ENCODE measurements at places on chromosomes 4 and X. TPM values are rescaled to one million over a fixed set of nuclear protein-coding genes. Genes with fewer than 3 reads are reported as not detected.

The REPS2 gene
- total RNA-seq = 1.6 TPM

The CACNA1F gene
- not detected for total RNA-seq

The SYTL5 gene
- 0.10 TPM for total RNA-seq

The FREM3 gene
- total RNA-seq = under 0.01 TPM

The DSPP gene
- total RNA-seq = not detected

The PDLIM3 gene
- total RNA-seq = 42.5 TPM

The NEXMIF gene
- total RNA-seq = not detected

The TMPRSS11D gene
- total RNA-seq = 0.29 TPM

The SCRG1 gene
- total RNA-seq = not detected

The GABRG1 gene
- total RNA-seq = not detected

The DUX4 gene
- not detected for total RNA-seq

The ANTXR2 gene
- 60.8 TPM for total RNA-seq

The SPP1 gene
- not detected for total RNA-seq

The SLAIN2 gene
- 38.2 TPM for total RNA-seq

The BEND2 gene
- not detected for total RNA-seq

The PRDM5 gene
- 8.2 TPM for total RNA-seq

The RPL9 gene
- 2,053 TPM for total RNA-seq

Measured in vein endothelial cell (primary cell).